Stimulated activated CD4-positive, alpha-beta T cell treated with anti-CD3 and anti-CD28 coated beads, Interleukin-1b, Interleukin-23, amount 100 ng/mL, for 1 hour (primary cell): ENCODE measurements at places on chromosomes 4 and X.

- no peak for DNase-seq
These were observed 102.9 kb upstream of the PGRMC2 start for GRCh38 chr4:128390475-128390996.

GRCh38 chrX:1327651-1328304 is 8.8 kb upstream of the IL3RA start:
- no peak for DNase-seq

DNA sequence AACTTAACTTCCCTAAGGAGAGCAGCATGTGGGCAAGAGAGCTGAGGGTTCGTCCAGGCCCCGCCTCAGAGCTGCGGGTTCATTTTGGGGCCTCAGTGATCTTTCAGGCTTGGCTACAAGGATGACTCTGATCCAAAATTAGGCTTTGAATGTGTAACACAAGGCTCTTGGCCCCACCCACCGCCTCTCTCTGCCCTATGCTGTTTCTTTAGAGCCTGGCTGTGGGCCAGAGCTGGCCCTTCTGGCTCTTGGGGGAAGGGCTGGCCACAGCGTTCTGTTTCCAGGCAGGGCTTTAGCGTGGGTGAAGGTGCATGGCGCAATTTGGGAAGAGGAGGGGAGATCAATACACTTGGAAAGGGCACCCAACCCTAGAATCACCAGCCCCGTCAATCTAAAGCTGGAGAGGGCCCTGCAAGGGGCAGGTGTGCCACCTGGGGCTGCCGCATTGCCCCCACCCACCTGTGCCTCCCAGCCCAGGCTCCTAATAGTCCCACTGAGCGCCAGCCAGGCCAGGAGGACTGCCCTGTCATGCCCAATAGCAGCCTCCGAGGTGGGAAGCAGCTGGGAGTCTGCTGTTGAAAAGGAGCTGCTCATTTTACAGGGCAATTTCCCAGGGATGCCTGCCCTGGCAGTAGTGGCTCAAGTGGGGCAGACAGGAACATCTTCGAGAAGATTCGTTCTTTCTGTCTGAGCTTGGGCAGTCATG is 84.5 kb upstream of the MAML3 start:
- DNase-seq = no peak

GRCh38 chrX:48516987-48517386 is 4.6 kb upstream of the EBP start:
- DNase-seq = no peak

DNA sequence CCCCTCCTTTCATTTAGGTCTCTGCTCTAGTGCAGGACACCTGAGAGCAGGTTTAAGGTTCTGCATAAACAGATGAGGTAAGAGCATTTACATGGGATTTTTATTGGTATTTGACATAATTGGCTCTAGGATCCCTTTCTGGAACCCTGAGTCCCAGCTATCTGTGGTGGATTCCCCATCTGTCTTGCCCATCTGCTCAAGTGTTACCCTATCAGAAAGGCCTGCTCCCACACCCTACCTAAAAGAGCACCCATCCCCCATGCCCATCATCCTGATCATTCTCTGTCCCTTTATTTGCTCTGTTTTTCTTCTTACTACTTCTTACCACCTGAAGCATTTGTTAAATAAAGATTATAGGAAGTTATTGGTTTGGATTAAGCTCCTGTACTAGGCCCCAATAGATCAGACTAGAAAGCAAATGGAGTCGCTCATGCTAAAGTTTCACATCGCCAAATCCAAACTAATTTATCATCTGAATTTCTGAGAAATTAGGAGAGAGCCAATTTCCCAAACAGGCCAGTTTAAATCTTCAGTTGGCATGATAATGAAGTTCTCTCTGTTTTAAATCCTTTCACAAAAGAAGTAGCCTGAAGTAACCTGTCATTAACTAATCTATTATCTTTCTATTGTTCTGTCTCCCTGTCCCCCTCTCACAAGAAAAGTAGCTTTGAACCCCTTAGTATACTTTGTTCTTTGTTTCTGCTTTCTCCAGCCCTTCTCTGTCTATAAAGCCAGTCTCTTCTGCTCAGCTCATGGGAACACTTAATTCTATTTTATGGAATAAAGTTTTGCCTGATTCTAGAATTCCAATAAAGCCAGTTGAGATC is 178.6 kb downstream of the ZNF674 start:
- DNase-seq = no peak

GRCh38 chrX:38804682-38805431 is 3.6 kb downstream of the MID1IP1 start:
- DNase-seq = no peak

GRCh38 chr4:151267104-151267503 is 9.9 kb upstream of the PRSS48 start:
- no peak for DNase-seq

DNA sequence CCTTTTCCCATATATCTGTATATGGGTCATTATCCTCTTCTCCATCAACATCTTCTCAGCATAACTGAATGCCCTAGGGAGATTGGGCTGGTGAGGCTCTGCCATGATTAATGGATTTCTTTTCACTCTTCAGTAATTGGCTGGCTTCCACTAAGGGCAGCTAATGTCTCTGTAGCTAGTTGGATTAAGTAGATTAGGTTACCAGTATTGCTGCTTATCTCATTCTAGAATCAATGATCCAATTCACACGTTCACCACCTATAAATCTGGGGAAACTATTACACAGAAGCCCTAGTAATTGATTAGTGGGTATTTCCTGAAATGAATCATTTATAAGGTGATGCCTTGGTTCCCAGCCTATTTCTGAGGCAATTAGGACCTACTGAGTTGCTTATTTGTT is 94.8 kb downstream of the KDR start:
- no peak for DNase-seq

GRCh38 chr4:170102426-170102825 is 12.7 kb upstream of the AADAT start:
- DNase-seq = no peak

DNA sequence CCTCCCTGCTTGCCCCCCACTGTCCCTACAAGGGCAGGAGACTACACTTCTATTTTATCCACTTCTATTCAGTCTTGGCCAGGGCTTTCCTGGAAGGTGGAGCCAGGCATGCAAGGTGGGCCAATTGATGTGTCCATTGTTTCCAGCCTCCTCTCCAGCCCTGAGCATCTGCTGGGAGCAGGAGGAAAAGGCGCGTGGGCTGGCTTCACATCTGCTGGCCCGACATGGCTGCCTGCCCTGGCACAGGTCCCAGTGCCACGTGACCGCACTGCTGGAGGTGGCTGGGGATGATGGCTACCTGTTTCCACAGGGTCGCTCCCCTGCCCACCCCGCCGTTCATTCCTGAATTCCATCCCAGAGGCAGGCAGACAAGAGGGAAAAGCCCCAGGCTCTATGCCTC is 247.7 kb downstream of the AFAP1 start:
- no peak for DNase-seq

DNA sequence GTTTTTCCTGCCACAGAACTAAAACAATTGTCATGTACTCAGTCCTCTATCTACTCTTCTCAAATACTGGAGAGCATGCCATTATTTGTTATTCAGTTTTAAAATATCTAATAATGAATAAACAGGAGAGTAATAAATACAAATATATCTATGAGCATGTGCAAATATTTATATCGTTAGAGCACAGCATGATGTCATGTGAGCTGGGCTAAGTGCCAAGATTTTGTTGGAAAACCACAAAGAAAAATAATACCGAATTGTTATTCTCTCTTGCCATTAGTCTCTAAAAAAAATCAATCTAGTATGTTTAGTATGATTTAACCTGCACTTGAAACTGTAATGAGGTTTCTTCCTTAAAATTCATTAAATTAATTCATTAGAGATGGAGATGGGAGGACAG is 97.3 kb downstream of the DDX60 start:
- no peak for DNase-seq

DNA sequence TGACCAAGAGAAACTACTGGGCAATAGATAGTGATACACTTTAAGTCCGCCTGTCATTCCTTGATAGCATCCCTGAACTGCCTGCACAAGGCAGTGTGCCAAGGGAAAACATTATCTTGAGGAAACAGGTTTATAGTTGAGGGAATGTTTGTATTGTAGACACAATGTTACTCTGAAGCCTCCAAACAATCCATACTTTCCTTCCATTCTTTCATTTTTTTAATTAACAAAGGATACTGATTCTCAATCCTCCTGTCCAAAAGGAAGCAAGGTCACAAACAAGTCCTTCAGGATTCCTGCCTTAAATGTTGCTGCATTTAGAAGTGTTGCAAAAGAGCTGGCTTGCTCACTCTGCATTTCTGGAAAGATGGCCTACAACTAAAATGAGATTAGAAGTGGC is 61.7 kb upstream of the PRSS48 start:
- DNase-seq = no peak

DNA sequence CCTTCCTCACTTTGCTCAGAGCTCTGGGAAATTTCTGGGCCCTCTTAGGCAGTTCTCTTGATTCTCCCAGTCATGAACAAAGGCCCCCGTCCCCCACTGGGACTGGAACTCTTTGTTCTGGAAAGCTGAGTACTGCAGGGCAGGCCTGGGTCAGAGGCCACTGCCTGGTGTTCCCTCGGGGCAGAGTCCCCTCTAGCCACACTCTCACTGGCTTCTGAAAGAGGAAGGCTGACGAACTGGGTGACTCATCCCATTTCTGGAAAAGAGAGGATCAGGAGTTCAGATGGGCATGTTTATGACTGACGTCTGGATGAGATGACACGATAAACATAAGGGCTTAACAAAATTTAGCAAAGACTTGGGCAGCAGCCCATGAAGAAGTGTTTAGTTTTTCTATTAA is 47.7 kb downstream of the DDX3X start:
- no peak for DNase-seq

- DNase-seq = no peak
These were observed 140.2 kb downstream of the STIM2 start for GRCh38 chr4:27000820-27001219.

DNA sequence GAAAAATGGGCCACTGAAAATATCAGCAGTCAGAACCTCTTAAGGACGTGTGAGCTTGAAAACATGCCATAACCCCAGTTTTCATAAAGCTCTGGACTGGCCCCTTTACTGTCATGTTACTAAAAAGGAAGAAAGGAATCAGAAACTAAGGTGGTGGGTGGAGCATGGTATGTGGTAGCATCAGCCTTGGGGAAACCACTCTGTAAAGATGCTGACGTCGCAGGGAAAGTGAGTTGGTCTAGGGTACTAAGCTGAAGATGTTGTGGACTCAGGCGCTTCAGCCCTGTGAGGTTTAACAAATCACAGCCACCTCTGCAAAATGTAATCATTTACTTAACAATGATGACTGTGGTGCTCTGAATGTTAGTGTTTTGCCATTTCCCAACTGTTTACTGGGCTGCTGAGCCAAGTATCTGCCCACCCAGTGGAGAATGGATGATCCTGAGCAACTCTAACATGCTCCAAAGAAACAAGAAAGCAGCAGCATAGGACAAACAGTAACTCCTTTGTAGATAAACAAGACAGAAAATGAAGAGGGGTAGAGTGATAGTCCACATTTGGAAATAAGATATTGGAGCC is 33.4 kb downstream of the C4orf54 start:
- DNase-seq = no peak

GRCh38 chr4:34182306-34182705 is 2062.0 kb downstream of the ARAP2 start:
- DNase-seq = no peak

GRCh38 chr4:80237992-80238391 is 28.5 kb upstream of the FGF5 start:
- no peak for DNase-seq

GRCh38 chrX:150482537-150483206 is 85.7 kb upstream of the MTM1 start:
- peak; percentile 13 for DNase-seq

DNA sequence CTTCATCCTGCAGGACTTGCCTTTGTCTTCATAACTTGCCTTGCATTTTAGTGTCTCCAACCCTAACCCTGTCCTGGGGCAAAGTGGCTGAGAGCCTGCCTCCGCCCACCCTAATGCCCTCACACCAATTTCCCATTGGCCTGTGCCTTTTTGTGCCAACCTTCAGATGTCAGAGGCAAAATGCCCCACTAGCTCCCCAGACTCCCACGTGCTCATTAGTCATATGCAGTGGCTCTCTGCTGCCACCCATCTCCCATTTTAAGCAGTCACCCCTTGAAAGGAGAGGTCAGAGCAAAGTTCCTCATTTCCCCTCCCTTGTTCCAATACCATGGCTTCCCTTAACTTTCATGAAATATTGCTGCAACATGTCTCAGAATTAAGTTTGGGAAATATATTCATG is 74.8 kb upstream of the PASD1 start:
- no peak for DNase-seq

DNA sequence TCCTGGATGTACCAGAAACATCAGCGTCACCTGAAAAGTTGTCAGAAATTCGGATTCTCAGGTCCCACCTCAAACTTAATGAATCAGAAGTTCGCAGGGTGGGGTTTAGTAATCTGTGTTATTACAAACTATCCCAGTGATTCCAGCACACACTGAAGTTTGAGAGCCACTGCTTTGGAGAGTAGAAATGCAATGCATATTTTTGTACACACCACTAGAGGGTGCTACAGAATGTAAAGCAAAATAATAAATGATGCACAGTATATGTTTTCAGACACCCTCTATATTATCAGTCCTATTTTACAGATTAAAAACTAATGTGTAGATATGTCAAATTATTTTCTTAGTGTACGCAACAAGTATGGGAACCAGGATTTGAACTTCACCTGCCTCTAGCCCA is 2.4 kb upstream of the MORF4L2 start:
- no peak for DNase-seq

- no peak for DNase-seq
These were observed 15.0 kb downstream of the IDS start for GRCh38 chrX:149490100-149490499.

DNA sequence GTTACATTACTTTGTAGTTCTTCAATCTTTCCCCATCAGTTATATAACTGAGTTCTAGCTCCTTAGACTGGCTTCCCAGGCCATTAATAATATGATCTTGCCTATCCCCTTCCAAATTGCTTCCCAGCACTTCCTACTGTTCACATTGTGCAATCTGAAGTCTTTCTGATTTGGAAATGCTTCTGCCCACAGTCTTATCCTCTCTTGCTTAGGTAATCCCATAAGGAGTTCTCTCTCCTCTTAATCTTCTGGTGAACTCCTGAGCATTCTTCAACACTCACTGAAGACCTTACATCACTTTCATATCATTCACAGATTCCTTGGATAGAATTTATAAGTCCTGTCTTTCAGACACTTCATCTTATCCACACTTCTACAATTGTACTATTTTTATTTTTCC is 132.7 kb upstream of the TTC29 start:
- DNase-seq = no peak

GRCh38 chr4:72473434-72473900 is 95.6 kb downstream of the ADAMTS3 start:
- DNase-seq = no peak

DNA sequence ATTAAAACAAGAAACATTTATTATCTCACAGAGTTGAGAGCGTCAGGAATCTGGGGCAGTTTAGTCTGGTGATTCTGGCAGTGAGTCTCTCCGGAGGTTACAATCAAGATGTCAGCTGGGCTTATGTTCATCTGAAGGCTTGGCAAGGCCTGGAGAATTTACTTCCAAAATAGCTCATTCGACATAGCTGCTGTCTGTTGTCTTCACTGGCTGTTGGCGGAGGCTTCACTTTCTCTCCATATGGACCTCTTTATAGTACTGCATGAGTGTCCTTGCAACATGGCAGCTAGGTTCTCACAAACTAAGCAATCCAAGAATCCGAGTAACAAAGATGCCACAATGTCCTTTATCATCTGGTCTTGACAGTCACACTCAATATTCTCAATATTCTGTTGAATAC is 70.2 kb upstream of the ADGRL3 start:
- DNase-seq = no peak
